GM12892 (cell line): ENCODE measurements at places on chromosomes 1 and 21.

GRCh38 chr1:38940339-38941047 is 1.1 kb downstream of the RHBDL2 start:
- DNase-seq: no peak

GRCh38 chr1:24094554-24094953 is 17.4 kb downstream of the MYOM3 start:
- DNase-seq: no peak

DNA sequence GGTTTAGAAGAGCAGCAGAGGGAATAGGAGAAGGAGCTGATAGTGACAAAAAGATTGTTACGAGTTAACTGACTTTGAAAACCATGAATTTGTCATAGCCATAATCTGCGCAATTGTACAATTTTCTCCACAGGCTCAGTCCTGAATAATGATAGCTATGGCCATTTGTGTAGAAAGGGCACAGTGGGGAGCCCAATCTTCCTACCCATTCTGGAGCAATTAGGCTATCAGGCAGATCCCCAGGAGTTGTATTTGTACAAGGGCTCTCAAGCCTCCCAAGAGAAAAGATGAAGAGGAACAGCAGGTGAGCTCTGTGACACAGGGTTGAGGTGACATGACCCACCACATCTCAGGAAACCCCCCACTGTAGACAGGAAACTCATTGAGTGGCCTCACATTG is 42.1 kb upstream of the SAMD13 start:
- no peak for DNase-seq

GRCh38 chr21:41726970-41727783 is 39.7 kb downstream of the RIPK4 start:
- DNase-seq: no peak

GRCh38 chr1:232226197-232226712 is 403.7 kb downstream of the SIPA1L2 start:
- no peak for DNase-seq

DNA sequence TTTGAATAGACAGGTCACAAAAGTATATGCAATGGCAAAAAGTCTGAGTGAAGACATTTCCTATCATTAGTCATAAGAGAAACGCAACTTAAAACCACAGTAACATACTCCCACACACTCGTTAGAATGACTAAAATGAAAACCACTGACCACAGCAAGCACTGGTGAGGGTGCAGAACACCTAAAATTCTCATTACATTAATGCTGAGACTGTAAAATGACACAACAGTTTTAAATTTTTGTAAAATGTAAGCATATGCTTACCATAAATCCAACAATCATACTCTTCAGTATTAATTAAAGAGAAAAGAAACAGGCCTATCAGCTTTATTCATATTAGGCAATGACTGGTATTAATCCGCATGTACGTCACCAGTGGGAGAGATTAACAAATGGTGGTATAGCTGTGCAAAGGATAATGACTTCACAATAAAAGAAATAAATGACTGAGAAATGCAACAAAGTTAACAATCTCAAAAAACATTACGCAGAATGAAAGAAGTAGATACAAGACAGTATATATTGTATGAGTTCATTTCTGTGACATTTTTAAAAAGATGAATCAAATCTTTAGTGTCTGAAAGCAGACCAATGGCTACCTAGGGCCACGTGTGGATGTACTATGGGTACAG is 253.5 kb downstream of the AKT3 start:
- DNase-seq: no peak

DNA sequence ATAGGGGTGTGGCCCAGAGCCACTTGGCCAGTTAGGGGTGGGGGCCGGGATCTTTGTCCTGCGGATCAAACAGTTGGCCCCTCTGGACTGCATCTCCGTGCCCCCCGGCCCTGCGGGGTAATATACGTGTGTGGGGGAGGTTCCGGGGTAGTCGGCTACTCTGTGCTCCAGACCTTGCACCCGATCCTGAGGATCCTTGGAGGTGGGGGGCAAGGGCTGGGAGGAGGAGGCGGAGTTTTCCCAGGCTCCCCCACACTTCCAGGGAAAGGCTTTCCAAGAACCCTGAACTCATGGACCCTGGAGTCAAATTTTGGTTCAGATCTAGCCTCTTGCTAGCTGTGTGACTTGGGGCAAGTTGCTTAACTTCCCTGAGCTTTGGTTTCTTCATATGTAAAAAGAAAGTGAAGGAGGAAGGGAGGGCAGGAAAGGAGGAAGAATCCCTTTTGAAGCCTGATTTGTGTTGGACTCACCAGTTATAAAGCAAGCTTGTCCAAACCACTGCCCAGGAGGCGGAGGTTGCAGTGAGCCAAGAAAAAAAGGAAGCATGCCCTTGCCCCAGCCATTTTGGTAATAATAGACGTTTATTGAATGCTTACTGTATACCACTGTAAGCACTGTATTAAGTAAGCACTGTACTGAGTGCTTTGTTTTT is 686 bp downstream of the MIIP start:
- no peak for DNase-seq

DNA sequence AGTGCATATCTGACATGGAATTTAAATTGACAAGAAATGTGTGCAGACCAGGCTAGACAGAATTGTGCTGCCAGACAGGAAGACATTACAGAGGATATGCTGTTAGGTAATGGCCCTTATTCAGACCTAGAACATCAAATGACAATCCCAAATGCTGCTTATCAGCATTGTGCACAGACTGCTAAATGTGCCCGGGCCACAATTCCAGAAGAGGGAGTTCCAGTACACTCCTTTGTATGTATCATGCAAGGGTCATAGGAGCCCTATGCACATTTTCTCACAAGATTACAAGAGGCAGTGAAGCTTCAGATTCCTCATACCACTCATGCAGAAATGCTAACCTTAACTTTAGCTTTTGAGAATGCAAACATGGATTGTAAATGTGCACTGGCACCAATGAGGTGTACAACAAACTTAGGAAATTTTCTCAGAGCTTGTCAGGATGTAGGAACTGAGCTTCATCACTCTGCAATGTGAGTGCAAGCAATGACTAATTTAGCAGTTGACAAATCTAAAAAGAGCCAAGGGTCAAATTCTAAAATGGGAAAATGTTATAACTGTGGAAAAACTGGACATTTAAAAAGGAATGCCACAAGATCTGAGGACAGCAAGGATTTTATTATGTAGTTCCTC is 273.5 kb downstream of the COL11A1 start:
- DNase-seq: no peak

GRCh38 chr1:113534130-113534817 is 144.0 kb downstream of the MAGI3 start:
- DNase-seq: no peak

DNA sequence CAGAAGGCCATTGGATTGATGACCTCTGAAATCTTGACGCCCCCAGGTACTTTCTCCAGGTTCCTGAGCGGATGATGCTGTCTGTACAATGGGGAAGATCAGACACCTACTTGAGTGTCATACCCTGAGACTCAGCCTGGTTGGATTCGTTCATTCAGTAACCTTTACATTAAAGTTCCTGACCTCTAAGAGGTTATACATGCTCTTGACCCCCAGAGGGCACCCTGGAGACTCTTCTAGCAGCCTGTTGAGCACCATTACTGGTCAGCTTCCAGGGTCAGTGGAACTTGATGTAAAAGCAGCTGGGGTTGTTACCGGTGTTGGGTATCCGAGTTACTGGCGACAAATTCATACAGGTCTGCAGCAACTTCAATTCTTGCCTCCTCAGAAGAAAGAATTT is 114.3 kb upstream of the ZNF678 start:
- DNase-seq: peak; percentile 23

DNA sequence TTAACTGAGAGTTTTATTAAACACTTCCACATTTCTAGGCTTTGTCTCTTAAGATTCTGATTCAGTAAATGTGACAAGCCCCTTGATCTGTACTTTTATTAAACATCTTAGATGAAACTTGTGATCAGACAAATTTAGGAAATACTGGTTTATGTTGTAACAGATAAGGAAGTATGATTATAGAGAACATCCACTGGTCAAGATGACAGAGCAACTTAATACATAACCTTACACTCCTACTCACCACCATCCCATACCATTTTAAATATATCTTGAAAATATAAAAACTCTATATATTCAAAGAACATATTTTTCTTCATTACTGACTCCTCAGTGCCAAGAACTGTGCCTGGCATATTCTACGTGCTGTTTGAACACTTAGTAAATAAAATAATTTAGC is 217.5 kb downstream of the LRRC40 start:
- DNase-seq: no peak

DNA sequence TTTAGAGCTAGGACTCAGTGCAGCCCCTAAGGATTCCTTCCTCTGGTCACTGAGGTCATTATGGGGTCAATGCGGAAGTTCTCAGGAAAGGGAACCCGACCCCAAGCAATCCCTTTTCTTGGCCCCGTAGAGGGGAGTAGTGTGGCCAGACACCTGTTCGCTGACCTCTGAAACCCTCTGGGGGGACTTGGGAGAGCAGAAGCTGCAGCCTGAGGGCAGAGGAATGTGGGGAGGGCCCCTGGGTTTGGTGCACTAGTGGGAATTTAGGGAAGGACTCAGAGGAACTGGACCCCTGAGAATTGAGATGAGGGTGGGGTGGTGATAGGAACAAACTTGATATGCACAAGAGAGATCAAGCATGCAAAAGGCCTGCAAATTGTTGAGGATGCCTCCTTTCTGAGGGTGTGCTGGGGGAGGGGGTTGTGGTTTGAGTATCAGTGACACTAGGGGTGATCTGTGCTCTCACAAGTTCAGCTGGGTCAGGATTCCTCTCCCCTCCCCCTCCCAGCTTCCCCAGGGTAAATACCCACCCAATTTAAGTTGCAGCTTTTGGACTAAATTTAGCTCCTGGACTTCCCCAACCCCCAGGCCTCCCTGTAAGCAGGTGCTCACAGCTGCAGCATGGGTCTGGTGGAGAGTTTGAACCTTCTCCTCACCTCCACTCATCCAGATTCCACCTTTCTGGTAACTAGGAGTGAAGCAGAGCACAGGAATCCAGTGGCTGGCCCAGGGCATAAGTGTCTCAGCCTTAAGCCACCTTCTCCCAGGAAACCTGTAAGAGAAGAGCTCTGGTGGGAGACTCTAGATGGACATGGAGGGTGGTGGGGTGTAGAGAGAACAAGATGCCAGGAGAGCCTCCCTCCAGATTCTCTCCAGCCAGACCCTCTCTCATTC is 13.5 kb downstream of the ADAMTSL4 start:
- peak; percentile 65 for DNase-seq
